Right lung (tissue), 10 donors: ENCODE measurements at places on chromosomes 13 and 19.

DNA sequence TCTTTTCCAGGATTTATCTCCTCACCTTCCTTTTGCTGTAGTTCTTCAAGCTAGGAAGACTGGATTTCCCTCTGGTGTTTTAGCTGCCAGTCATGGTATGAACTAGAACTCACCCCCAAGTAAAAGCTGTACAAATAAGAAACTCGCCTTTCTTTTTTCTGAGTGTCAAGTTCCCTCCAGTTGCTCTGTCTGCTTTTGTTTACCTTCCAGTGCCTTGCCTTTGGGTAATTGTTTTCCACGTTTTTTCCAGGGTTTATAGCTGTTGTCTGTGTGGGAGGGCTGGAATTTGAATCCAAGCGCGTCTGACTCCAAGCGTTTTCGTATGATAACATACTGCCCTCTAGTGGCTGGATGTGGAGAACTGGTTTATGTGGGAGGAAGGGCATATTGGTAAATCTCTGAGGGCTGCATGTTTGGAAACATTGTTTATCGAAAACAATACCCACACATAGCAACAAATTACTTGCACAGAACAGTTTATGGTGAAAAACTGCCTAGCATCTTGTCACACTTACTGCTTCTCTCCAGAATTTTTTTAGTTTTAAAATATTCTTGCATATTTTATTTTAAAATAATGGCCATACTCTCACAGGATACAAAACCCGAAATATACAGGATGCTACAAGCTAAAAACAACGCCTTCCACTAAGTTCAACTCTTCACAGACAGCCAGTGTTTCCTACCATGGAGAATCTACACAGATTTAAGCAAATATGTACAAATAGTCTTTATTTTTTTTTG is 19.2 kb downstream of the RCN3 start:
- peak; percentile 79 for DNase-seq

- DNase-seq, result no peak
Observed at GRCh38 chr19:5048727-5049553, 80.0 kb downstream of the KDM4B start.

DNA sequence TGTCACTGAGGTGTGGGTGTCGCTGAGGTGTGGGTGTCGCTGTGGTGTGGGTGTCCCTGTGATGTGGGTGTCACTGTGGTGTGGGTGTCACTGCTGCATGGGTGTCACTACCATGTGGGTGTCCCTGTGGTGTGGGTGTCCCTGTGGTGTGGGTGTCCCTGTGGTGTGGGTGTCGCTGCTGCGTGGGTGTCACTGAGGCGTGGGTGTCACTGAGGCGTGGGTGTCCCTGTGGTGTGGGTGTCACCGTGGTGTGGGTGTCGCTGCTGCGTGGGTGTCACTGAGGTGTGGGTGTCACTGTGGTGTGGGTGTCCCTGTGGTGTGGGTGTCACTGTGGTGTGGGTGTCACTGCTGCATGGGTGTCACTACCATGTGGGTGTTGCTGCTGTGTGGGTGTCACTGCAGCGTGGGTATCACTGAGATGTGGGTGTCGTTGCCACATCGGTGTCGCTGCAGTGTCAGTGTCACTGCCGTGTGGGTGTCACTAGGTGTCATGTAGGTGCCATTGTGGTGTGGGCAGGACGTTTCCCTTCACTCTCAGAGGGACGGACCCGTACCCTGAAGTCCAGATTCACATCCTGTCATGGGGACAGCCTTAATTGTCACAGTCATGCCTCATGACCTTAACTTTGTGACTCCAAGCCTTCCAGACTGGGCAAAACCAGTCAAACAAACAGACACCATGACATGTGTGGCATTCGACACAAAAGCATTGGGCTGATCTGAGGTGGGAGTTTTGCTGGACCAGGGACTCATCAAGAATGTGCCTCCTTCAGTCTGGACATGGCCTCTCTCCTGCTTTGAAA is 12.7 kb upstream of the GAS6 start:
- DNase-seq, result no peak

- DNase-seq, result no peak
Observed at GRCh38 chr13:110942248-110942981, 27.5 kb upstream of the ANKRD10 start.

DNA sequence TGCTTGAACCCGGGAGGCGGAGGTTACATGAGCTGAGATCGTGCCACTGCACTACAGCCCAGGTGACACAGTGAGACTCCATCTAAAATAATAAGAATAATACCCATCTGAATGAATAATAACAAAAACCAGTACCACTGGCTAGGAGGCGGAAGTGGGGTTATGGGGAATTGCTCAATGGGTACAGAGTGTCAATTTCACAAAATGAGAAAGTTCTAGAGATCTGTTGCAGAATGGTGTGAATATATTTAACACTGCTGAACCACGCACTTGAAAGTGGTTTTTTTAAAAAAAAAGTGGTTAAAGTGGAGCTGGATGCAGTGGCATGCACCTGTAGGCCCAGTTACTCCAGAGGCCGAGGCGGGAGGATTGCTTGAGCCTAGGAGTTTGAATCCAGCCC is 18.5 kb downstream of the KLF2 start:
- no peak for DNase-seq

DNA sequence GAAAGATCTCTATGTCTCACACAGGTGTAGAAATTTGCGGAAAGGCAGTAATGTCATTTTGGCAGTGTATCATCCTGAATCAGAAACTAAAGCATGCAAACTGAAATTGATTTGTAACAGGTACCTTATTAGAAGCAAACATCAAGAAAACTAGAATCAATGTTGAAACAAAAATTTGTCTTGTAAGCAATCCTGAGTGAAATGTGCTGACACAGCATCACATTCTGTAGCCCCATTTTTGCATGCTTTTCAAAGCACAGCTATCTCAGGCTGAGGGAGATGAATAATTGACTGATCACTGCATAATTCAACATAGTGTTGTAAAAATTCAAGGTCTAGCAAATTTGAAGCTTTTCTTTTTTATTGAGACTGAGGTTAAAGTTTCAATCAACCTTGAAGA is 539.7 kb downstream of the DACH1 start:
- no peak for DNase-seq

- DNase-seq, result peak; percentile 87
Observed at GRCh38 chr13:33642374-33643065, 175.4 kb upstream of the RFC3 start.

DNA sequence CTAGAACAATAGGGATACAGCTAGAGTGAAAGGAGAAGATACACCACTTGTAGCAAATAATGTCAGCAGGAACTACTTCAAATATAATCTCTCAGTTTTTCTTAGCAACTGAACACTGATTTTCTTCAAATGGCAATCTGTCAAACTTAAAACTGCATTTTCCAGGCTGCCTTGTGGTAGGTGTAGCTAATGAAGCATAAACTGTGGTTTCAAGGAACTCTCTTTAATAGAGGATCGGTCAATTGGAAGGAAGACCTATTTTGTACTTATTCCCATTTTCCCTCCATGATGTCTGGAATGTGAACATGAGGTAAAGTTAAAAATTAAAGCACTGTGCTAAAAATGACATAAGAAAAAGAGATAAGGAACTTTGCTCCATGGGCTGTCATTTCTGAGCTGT is 1261.9 kb downstream of the PCDH17 start:
- no peak for DNase-seq

DNA sequence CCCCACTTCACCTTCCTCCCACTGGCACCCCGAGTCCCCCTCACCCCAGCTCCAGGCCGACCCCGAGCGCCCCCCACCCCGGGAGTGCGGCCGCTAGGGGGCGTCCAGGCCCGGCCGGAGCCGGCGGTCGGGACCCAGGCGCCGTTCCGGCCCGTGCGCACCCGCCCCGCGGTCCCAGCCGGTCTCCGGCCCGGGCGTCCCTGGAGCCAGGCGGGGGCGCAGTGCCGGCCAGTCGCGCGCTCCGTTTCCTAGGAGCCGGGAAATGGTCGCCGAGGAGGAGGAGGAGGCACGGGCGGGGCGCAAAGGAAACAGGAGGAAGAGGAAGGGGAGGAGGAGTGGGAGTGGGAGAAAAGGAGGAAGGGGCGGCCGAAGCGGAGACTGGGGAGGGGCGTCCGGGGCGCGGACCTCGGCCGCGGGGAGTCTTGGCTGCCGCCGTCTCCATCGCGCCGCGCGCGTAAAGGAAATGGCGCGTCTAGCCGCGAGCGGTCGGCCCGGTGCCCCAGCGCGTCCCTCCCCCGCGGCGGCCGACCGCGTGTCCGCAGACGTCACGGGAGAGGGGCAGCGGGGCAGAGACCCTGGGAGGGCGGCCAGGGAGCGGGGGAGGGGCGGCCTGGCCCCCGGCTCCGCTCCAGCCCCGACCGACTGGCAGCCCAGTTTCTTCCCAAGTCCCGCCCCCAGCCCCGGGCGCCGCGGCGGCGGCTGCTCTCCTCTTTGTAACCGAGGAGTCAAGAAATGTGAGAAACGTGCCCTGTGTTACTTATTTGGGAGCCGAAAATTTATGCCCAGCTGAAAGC is 1.1 kb upstream of the KCTD15 start:
- peak; percentile 92 for DNase-seq

DNA sequence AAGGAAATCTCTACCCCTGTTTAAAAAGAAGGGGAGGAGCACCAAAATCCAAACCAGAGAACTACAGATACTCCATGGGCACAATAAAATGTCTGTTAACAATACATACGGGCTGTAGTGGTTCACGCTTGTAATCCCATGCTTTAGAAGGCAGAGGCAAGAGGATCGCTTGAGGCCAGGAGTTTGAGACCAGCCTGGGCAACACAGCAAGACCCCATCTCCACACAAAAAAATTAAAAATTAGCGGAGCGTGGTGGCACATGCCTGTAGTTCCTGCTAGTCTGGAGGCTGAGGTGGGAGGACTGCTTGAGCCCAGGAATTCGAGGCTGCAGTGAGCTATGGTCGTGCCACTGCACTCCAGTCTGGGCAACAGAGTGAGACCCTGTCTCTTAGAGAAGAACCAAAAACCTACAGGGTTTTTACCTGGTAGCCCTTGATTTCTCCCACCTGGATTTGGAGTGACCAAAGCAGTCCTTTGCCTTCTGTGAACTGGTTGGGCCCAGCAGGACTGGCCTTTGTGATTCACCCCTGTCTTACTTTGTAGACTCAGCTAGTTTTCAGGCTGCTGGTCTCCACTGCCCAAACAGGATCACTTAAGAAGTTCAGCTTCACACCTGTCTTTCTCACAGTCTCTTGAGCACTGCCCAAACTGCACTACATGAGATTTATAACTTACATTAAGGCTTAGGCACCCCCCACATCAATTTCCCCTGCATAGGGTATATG is 38.7 kb upstream of the FLT1 start:
- DNase-seq, result no peak

DNA sequence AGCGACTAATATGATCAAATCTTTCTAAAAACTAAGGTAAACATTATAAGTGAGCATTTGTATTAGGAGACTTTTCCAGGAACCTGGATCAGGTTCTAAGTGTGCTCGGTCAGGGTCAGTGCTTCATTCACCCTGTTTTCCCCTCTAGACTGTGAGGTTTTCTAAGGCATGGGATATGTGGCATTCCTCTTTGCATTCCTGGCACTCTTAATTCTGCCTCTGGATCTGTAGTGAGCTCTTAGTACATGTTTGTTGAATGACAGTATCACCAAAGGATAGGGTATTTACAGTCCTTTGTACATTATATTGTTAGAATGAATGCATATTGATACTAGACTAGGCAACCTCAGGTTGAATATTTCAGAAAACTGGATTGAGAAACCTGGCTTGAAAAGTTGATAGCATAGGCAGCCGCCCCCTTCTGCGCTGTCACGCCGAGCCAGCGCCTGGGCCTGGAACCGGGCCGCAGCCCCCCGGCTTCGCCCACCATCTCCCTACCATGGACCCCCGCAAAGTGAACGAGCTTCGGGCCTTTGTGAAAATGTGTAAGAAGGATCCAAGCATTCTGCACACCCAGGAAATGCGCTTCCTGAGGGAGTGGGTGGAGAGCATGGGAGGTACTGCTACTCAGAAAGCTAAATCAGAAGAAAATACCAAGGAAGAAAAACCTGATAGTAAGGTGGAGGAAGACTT is 156.5 kb downstream of the KCNRG start:
- DNase-seq, result no peak

DNA sequence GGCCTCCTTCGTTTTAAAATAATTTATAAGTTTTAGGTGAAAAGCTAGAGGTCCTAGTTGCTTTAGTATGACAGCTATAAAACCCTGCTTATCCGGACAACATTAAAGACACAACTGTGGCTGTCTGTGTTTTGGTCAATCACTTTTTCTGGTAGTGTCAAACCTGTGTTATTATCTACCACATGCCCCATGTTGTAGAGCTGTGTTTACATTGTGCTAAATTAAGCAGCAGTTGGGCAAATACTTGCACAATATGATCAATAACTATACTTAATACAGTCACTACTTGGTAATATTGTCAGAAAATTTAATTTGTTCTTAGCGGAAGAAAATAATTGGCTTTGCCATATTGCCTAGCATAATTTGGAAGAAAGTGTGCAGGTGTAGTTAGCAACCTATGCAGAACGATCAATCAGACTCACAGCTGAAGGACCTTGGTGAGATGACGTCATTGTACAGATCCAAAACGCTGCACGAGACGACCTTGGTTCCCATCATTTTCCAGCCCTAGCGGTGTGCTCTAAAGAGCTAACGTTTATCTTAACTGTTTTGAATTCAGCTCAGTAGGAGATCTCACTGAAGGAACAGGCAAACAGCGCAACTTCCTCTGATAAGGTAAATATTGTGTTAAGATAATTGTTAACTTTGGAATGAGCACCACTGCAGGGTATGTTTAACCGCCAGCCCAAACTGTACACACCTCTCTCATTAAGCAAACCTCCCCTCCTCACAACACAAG is 476.6 kb downstream of the IRS2 start:
- no peak for DNase-seq

- no peak for DNase-seq
Observed at GRCh38 chr13:110444226-110444653, 117.3 kb downstream of the RAB20 start.

DNA sequence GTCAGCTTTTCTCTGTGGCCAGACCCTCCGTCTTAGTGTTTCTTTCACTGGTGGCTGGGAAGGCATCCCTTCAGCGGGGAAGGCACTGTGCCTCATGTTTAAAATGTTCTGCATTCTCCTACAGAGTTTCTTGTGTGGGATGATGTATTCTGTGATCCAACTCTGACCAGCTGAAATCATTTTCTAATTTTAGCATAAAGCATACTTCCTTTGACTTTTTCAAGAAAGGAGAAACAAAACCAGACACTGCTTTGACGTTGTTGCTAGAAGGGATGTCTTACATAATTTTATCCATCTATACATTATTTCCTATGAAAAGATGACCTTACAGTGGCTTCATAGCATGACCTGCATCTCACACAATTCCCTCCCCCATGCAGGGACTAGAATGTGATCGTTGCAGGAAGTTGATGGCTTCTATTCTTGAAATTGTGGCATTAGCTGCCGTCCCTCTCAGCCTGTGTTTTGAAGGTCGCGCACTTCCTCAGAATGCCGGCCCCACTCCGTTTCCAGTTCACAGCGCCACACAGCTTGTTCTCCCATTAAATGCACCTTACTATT is 38.6 kb upstream of the TEX29 start:
- no peak for DNase-seq

DNA sequence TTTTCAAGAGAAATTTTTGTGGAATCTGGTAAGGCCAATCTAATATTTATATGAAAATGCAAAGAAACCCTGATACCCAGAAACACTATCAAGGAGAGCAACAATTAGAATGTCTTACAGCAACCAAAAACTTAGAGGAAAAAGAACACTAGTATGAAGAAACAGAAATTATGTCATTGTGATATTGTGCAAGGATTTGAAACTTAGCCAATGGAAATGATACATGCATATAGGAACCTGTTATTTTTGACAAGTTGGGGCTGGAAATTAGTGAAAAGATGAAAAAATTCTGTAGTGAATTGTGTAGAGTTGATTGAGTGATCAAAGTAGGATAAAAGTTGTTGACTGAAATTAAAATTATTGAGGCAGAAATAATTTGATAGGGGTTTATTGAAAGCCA is 792.6 kb upstream of the SLITRK6 start:
- DNase-seq, result no peak

- no peak for DNase-seq
Observed at GRCh38 chr13:86402500-86402899, 603.3 kb upstream of the SLITRK6 start.
